ENCODE measurements at places on chromosomes 5 and 9. TPM values are rescaled to one million over a fixed set of nuclear protein-coding genes. Genes with fewer than 3 reads are reported as not detected.
A peak's percentile ranks its signal among the peaks of the same experiment; 100 is the strongest.

Gene LIFR
- total RNA-seq = 39.8 TPM

Gene CCL27
- total RNA-seq = 0.36 TPM

Gene PCDHB8
- 0.36 TPM for total RNA-seq

Gene FBP1
- not detected for total RNA-seq

Gene AQP3
- total RNA-seq = 0.88 TPM

Gene CDKN2B
- 50.7 TPM for total RNA-seq

- no peaks in the 10 kb centered on the region for H3K4me1 ChIP-seq
- H3K27me3 ChIP-seq = no peaks in the 10 kb centered on the region
- no peak for DNase-seq
- H3K36me3 ChIP-seq = no peaks in the 10 kb centered on the region
- no peak overlapping the region for H3K4me3 ChIP-seq
- H3K27ac ChIP-seq = no peak overlapping the region
Observed at GRCh38 chr5:117326997-117327396, 752.4 kb upstream of the SEMA6A start.

DNA sequence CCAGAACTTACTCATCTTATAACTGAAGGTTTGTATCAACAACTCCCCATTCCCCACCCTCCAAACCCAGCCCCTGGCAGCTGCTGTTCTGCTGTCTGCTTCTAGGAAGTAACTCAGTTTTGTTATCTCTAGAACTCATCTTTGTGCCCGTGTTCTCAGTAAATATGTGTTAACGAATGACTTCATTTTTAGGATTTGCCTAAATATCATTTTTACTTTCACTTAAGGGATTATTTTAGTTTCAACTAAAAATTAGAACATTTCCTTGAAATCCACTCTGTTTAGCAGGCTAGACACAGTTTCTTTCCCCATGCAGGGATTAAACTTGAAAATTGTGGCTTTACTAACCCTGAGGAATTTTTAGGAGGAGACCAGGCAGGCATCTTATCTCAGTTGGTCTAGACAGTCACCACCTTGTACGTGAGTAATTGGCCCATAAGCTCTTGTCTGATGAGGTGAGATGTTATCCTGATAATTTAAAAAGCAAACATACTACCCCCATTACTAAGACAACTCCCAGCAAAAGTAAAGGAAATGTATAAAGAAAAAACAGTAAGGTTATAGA lies 68.2 kb upstream of the TNFAIP8 start:
- peaks cover 23% of the 10 kb centered on the region for H3K4me1 ChIP-seq
- H3K27ac ChIP-seq = peak overlapping the region; percentile 40
- H3K27me3 ChIP-seq = no peaks in the 10 kb centered on the region
- no peak overlapping the region for H3K4me3 ChIP-seq

DNA sequence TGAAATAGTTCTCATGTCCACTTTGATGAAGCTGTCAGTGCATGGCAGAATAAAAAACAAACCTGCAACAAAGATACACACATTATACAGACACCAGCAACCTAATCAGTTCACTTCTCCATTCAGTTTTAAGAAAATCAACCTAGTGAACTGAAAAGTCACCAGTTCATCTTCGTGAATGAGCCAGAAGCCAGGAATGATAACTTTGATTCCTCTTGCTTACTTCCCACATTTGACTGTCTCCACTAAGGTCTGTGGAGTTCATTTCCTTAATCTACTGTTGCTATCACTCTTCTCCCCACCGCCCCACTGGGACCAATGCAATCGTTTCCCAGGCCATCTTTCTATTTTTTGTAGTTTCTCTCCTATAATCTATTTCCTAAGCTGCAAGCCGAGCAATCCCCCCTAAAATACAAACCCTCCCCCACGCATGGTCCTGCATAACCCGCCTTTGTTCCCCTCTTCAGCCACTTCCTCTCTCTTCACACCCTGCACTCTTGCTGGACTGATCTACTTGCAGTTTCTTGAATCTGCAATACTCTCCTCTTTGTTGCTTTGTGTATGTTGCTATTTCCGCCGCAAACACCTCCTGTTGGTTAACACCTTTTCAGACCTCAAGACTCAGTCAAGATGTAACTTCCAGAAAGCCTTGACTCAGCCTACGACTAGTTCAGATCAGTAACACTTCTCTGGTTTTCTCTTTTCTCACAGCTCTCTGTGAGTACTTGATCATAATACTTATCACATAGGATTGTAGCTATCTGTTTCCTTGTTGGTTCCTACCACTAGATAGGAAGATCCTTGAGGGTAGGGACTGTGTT lies 16.6 kb downstream of the STOM start:
- peaks cover 34% of the 10 kb centered on the region for H3K36me3 ChIP-seq
- H3K27ac ChIP-seq = no peak overlapping the region
- peaks cover 16% of the 10 kb centered on the region for H3K4me1 ChIP-seq
- no peaks in the 10 kb centered on the region for H3K27me3 ChIP-seq
- no peak overlapping the region for H3K4me3 ChIP-seq

DNA sequence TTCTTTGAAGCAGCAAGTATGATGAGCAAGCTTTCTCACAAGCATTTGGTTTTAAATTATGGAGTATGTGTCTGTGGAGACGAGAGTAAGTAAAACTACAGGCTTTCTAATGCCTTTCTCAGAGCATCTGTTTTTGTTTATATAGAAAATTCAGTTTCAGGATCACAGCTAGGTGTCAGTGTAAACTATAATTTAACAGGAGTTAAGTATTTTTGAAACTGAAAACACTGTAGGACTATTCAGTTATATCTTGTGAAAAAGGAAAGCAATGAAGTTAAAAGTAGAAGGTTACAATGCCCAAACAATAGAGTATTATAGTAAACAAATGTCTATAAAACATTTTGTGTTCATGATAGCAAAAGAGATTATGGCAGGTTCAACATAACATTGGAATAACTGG lies 88.6 kb downstream of the JAK2 start:
- H3K4me1 ChIP-seq = no peaks in the 10 kb centered on the region
- peaks cover 22% of the 10 kb centered on the region for H3K36me3 ChIP-seq
- H3K4me3 ChIP-seq = no peak overlapping the region
- no peak overlapping the region for H3K27ac ChIP-seq
- no peaks in the 10 kb centered on the region for H3K27me3 ChIP-seq
- no peak for DNase-seq

GRCh38 chr5:110880413-110880812 lies 141.6 kb downstream of the SLC25A46 start:
- H3K27me3 ChIP-seq = no peaks in the 10 kb centered on the region
- no peak for DNase-seq
- H3K27ac ChIP-seq = no peak overlapping the region
- H3K4me1 ChIP-seq = peaks cover 6% of the 10 kb centered on the region

DNA sequence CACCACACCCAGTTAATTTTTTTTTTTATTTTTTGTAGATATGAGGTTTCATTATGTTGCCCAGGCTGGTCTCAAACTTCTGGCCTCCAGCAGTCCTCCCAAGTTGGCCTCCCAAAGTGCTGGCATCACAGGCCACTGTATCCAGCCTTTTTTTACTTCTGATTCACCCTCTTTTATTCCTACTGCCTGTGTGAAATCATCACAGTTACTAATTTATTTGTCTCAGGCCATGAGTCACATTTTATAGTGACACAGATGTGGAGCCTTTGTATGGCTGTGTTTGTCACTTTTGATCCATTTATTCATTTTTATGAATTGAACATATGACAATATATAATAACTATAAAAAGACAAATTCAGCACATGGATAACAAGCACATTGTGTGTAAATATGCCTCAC lies 67.1 kb upstream of the SNX2 start:
- H3K27me3 ChIP-seq = no peaks in the 10 kb centered on the region
- H3K4me1 ChIP-seq = no peaks in the 10 kb centered on the region
- no peak for DNase-seq
- H3K36me3 ChIP-seq = no peaks in the 10 kb centered on the region
- H3K27ac ChIP-seq = no peak overlapping the region
- no peak overlapping the region for H3K4me3 ChIP-seq

DNA sequence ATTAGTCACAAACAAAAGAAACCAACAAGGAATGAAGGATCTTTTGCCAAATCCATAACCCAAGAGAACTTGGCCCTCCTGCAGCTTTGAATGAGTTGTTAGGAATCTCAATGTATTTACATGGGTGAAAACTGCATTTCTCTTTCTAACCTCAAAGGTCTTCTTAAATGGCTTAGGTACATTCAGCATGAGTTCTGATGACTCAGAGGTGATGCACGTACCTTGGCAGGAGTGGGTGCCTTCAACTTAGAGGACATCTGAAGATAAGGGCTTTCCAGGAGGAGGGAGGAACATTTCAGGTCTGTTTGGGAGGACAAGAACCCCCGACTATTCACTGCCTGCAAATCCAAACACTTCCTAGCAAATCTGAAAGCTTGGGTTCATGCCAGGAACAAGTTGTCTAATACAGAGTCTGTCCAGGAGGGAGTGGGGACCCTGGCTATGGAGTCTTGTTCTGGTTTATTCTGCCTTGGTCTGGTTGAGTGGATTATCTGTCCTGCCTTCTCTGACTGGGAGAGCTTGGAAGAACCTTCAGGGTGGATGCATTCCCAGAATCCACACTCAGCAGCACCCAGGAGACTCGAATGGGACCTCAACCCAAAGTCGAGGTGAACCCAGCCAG lies 65.7 kb downstream of the IRX2 start:
- H3K27me3 ChIP-seq = no peaks in the 10 kb centered on the region
- no peak overlapping the region for H3K27ac ChIP-seq
- no peak for DNase-seq
- H3K4me3 ChIP-seq = no peak overlapping the region
- H3K4me1 ChIP-seq = no peaks in the 10 kb centered on the region

- peaks cover 34% of the 10 kb centered on the region for H3K4me1 ChIP-seq
- no peaks in the 10 kb centered on the region for H3K27me3 ChIP-seq
- DNase-seq = no peak
- no peak overlapping the region for H3K27ac ChIP-seq
Observed at GRCh38 chr9:112028242-112029221, 131.9 kb downstream of the UGCG start.

DNA sequence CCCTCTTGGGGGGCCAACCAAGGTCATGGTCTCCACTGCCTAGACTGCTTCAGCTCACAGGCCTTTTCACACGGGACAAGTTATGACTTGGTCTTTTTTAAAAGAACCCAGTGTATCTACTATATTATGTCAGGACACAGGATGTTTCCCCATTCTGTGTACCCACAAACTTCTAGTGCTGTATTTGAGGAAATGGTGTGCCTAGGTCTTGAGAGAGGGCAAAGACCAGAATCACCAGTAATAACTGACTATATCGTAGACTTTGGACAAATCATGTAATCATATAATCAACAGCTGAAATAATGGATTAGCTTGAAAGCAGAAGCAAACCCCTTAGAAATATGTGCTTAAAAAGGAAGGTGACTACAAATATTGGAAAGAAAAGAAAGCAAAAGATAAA lies 133.3 kb downstream of the ARL15 start:
- no peaks in the 10 kb centered on the region for H3K36me3 ChIP-seq
- H3K4me3 ChIP-seq = no peak overlapping the region
- H3K27me3 ChIP-seq = no peaks in the 10 kb centered on the region
- H3K4me1 ChIP-seq = no peaks in the 10 kb centered on the region
- H3K27ac ChIP-seq = no peak overlapping the region

- no peak for DNase-seq
- peaks cover 56% of the 10 kb centered on the region for H3K36me3 ChIP-seq
- no peak overlapping the region for H3K27ac ChIP-seq
Observed at GRCh38 chr9:114356792-114357191, 27.1 kb downstream of the ORM2 start.

GRCh38 chr5:97847920-97848631 lies 665.0 kb upstream of the RIOK2 start:
- no peak overlapping the region for H3K27ac ChIP-seq
- no peak for DNase-seq
- no peaks in the 10 kb centered on the region for H3K36me3 ChIP-seq
- no peaks in the 10 kb centered on the region for H3K27me3 ChIP-seq

- H3K27ac ChIP-seq = no peak overlapping the region
- peaks cover 14% of the 10 kb centered on the region for H3K36me3 ChIP-seq
- peak; percentile 81 for DNase-seq
Observed at GRCh38 chr5:179858241-179858585, 404 bp downstream of the MRNIP start.
